Ammon's horn (tissue), 1 donor: ENCODE measurements at places on chromosomes 1 and 21.

DNA sequence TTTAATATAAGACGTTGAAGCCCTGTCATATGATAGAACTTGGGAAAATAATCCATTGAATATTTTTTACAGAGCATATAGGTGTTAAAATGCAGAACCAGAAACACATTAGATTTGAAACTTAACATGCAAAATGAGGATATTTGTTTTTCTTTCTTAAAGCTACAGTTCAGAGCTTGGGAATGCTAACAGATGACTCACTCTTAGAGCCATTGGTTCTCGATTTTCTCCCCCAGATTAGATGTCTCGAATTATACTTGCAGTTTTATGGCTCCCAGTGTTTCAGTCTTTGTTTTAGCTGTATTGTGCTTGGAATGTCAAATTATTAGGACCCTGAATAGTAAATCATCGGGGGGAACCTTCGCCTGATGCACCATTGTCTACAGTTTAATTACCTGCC lies 575.7 kb upstream of the ZP4 start:
- no peak for DNase-seq

- peak; percentile 4 for DNase-seq
Observed at GRCh38 chr1:189429610-189430009, 1048.1 kb downstream of the BRINP3 start.

GRCh38 chr1:155003227-155003765 lies 694 bp downstream of the ZBTB7B start:
- no peak for DNase-seq

- no peak for DNase-seq
Observed at GRCh38 chr1:59967141-59967697, 40.6 kb upstream of the CYP2J2 start.

- DNase-seq: no peak
Observed at GRCh38 chr21:43809346-43809799, 20.0 kb downstream of the RRP1 start.

GRCh38 chr1:219534991-219535390 lies 77.9 kb downstream of the ZC3H11B start:
- DNase-seq: no peak

- no peak for DNase-seq
Observed at GRCh38 chr1:38123356-38124135, 77.0 kb upstream of the POU3F1 start.

DNA sequence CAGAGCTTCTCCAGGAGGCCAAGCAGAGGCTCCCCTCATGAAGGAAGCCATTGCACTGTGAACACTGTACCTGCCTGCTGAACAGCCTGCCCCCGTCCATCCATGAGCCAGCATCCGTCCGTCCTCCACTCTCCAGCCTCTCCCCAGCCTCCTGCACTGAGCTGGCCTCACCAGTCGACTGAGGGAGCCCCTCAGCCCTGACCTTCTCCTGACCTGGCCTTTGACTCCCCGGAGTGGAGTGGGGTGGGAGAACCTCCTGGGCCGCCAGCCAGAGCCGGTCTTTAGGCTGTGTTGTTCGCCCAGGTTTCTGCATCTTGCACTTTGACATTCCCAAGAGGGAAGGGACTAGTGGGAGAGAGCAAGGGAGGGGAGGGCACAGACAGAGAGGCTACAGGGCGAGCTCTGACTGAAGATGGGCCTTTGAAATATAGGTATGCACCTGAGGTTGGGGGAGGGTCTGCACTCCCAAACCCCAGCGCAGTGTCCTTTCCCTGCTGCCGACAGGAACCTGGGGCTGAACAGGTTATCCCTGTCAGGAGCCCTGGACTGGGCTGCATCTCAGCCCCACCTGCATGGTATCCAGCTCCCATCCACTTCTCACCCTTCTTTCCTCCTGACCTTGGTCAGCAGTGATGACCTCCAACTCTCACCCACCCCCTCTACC lies 19.1 kb downstream of the CSF1 start:
- no peak for DNase-seq

GRCh38 chr1:210311726-210312493 lies 16.8 kb upstream of the HHAT start:
- no peak for DNase-seq

GRCh38 chr1:182629499-182630096 lies 25.4 kb upstream of the RGS16 start:
- DNase-seq: no peak

DNA sequence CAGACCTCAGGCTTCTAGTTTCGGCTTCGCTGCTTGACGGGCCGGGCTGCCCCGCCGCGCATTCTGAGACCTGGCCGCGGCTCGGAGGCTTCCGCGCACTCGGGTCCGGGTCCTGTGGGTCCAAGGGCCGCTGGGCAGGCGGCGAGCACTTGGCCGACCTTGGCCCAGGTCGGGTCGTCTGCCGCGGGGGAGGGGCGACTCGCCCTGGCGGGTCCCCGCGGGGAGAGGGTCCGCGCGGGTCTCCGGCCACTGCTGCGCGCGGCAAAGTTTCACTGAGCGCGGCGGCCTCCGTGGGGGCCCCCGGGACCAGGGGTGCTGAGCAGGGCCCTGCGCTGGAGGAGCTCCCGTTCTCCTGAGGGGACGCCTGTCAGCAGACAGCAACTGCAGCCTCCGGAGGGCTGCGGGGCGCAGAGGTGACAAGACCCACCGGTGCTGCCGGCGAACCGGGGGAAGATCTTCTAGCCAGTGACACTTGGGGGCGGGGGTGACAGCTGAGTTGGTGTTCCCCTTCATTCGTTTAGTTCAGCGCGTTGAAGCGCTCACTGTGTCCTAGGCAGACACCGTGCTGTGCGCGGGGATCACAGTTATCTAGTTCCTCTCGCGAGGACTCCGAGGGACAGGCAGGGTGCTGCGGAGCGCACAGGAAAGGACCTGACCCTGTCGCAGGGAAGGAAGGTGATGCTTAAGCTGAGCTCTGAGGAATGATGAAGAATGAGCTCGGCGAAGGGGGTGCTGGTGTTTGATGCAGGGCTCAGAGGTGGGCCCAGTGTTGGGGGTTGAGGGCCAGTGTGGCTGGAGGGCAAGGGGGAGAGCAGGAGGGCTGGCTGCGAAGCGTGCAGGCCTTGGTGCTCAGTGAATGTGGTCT lies 725 bp downstream of the MTFR1L start:
- no peak for DNase-seq

DNA sequence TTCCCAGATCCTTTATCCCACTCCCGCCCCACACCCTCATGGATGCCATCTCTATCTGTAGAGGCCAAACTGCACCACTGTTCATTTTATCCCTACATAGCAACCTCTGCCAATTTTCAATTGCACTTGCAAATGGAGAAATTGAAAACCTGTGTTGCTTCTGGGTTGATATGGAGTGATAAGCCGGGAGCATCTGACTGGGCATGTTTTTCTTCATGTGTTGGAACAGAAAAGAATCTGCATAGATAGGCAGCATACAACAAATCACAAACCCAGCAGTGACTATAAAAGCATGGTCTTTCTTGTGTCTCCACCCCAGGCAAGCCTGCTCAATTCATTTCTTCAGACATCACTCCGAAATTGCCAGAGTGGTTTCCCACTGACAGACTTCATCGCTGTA lies 608.8 kb upstream of the CAMK1G start:
- no peak for DNase-seq

DNA sequence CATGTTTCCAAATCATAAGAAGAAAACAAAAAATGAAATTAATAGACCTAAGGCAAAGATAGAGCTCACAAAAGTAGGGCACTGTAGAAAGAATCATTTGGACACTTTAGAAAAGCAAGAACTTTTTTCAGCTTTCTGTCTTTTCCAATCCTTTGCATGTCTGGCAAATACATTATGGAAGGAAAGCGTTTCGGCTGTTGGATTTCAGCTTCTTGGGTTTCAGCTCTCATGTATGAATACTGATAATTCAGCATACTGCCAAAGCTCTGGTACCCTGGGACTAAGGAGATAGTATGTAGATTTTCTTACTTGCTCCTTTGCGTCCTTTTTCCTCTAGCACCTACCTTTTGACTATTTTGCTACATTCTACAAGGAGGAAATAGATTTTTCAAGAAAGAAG lies 375.9 kb downstream of the BRINP3 start:
- no peak for DNase-seq
